ENCODE measurements at places on chromosomes 16 and 17.

GRCh38 chr17:77943971-77944370, 14.5 kb upstream of the TNRC6C start:
- DNase-seq = no peak

GRCh38 chr16:74771656-74772315, 2.8 kb downstream of the FA2H start:
- DNase-seq = no peak

DNA sequence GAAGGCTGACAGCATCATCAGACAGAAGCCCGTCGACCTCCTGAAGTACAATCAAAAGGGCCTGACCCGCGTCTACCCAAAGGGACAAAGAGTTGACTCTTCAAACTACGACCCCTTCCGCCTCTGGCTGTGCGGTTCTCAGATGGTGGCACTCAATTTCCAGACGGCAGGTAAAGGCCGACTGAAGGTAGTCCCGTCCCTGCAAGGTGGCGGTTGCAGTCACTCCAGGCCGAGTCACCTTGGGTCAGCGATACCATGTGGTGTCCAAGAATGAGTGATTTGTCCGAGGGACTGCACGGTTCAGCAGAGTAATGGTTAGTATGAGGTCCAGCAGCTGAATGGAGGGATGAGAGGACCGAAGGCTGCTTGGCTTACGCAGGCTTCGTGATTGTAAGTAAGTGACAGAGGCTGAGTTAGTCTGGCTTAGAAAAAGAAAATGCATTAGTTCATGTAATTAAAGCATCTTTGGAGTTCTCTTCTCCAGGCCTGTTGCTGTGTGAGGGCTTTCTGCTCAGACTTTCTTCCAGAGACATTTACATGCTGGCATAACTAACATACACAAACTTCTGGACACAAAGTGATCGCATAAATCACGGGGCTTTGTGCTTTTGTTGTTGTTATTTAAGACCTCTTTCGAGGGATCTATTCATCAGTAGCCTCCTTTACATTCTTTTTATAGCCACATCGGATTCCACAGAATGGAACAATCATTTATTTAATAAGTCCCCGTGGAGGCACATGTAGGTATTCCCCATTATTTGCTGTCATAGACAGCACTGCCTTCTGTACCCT, 74.9 kb downstream of the SDR42E1 start:
- no peak for DNase-seq

GRCh38 chr16:18024611-18025010, 311.9 kb downstream of the NPIPA8 start:
- DNase-seq = no peak

GRCh38 chr16:51286272-51286671, 135.2 kb upstream of the SALL1 start:
- DNase-seq = no peak

GRCh38 chr17:44761932-44762810, 3.4 kb downstream of the ADAM11 start:
- DNase-seq = no peak

DNA sequence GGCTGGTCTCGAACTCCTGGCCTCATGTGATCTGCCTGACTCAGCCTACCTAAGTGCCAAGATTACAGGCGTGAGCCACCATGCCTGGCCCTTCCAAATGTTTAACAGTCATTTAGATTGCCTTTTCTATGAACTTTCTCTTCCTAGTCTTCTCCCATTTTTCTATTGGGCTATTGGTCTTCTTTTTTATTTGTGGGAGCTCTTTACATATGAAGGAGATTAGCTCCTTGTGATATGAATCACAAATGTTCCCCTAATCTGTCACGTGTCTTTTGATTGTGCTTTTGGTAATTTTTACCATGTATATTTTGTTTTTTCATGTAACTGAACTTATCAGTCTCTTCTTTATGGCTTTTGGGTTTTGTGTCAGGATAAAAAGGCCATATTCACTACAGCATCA, 11.9 kb downstream of the ADCY7 start:
- no peak for DNase-seq

GRCh38 chr16:58487566-58488351, 12.2 kb upstream of the NDRG4 start:
- DNase-seq = no peak

- DNase-seq = no peak
Measured at GRCh38 chr16:89122322-89122851, 28.7 kb downstream of the ACSF3 start.

GRCh38 chr17:10663231-10663630, 6.1 kb upstream of the MYH3 start:
- no peak for DNase-seq

All from KG1 (cell line).